ENCODE measurements at places on chromosomes 1 and 21. TPM values are rescaled to one million over a fixed set of nuclear protein-coding genes. Genes with fewer than 3 reads are reported as not detected.

USP48 gene
- 77.5 TPM for total RNA-seq

PGLYRP3 gene
- not detected for total RNA-seq

GSTM1 gene
- not detected for total RNA-seq

GNG4 gene
- not detected for total RNA-seq

SPATC1L gene
- total RNA-seq, result 3.2 TPM

AKR7A3 gene
- 3.9 TPM for total RNA-seq

OR6K6 gene
- total RNA-seq, result not detected

FBXO2 gene
- total RNA-seq, result 3.8 TPM

RNU1-1 gene
- total RNA-seq, result under 0.01 TPM

Data from thoracic aorta (tissue), 2 donors.